ENCODE measurements at places on chromosomes 3 and 15.

- peaks cover 59% of the 10 kb centered on the region for H3K36me3 ChIP-seq
- H3K27me3 ChIP-seq: no peaks in the 10 kb centered on the region
- H3K4me1 ChIP-seq: peaks cover 13% of the 10 kb centered on the region
- DNase-seq: no peak
- H3K4me3 ChIP-seq: no peak overlapping the region
These were observed 12.9 kb downstream of the CSRNP1 start for GRCh38 chr3:39140341-39140971.

- no peaks in the 10 kb centered on the region for H3K27me3 ChIP-seq
- peaks cover 18% of the 10 kb centered on the region for H3K4me1 ChIP-seq
- no peak overlapping the region for H3K4me3 ChIP-seq
- DNase-seq: no peak
- H3K36me3 ChIP-seq: no peaks in the 10 kb centered on the region
These were observed 198.5 kb downstream of the THSD4 start for GRCh38 chr15:71313806-71314205.

DNA sequence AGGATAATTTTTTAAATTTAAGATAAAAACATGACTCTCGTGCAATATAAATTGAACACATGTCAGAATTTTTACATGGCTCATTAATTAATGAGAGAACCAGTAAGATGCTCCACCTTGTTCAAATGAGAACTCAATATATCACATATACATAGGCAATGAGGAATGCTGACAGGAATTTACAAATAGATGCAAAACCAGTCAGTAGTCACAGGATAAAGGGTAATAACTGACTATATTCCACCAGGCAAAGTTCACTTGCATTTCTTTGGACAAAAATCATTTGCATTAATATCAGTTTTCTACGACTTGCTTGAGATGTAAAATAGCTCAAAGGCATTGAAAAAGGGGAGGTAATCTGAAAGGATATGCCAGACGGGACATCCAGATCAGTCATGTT lies 139.4 kb downstream of the STAC start:
- H3K4me3 ChIP-seq: no peak overlapping the region
- H3K27ac ChIP-seq: no peak overlapping the region
- H3K4me1 ChIP-seq: no peaks in the 10 kb centered on the region
- H3K36me3 ChIP-seq: no peaks in the 10 kb centered on the region

- peak overlapping the region; percentile 88 for H3K27ac ChIP-seq
- H3K36me3 ChIP-seq: peaks cover 54% of the 10 kb centered on the region
- H3K4me3 ChIP-seq: no peak overlapping the region
These were observed 51.5 kb downstream of the TGFBR2 start for GRCh38 chr3:30657914-30658313.

GRCh38 chr15:65806397-65806796 lies 14.3 kb upstream of the DENND4A start:
- no peak for DNase-seq
- H3K4me3 ChIP-seq: no peak overlapping the region
- H3K27ac ChIP-seq: no peak overlapping the region
- peaks cover 4% of the 10 kb centered on the region for H3K4me1 ChIP-seq
- H3K36me3 ChIP-seq: no peaks in the 10 kb centered on the region
- no peaks in the 10 kb centered on the region for H3K27me3 ChIP-seq

DNA sequence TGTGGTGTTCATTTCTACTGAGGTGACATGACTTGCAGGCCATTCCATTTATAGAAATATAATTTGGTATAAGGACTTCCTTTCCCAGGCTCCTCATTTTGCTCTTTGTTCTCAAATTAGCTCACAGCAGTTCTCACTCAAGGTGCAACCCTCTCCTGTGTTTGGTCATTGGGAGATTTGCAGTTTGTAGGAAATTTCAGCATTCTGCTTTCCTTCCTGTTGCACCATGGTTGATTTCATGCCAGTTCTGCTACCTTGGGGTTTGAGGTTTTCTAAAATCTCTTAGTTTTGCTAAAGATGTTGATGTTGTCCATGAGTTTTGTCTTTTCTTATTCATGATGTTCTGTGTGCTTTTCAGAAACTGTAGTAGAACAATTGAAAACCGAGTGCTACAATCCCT lies 65.7 kb upstream of the PROK2 start:
- DNase-seq: no peak
- H3K27ac ChIP-seq: no peak overlapping the region
- H3K4me1 ChIP-seq: no peaks in the 10 kb centered on the region

- no peaks in the 10 kb centered on the region for H3K36me3 ChIP-seq
- H3K4me1 ChIP-seq: no peaks in the 10 kb centered on the region
- no peak overlapping the region for H3K27ac ChIP-seq
- no peak for DNase-seq
- H3K27me3 ChIP-seq: peaks cover 5% of the 10 kb centered on the region
- H3K4me3 ChIP-seq: no peak overlapping the region
These were observed 10.3 kb upstream of the GPR160 start for GRCh38 chr3:170027233-170028102.

DNA sequence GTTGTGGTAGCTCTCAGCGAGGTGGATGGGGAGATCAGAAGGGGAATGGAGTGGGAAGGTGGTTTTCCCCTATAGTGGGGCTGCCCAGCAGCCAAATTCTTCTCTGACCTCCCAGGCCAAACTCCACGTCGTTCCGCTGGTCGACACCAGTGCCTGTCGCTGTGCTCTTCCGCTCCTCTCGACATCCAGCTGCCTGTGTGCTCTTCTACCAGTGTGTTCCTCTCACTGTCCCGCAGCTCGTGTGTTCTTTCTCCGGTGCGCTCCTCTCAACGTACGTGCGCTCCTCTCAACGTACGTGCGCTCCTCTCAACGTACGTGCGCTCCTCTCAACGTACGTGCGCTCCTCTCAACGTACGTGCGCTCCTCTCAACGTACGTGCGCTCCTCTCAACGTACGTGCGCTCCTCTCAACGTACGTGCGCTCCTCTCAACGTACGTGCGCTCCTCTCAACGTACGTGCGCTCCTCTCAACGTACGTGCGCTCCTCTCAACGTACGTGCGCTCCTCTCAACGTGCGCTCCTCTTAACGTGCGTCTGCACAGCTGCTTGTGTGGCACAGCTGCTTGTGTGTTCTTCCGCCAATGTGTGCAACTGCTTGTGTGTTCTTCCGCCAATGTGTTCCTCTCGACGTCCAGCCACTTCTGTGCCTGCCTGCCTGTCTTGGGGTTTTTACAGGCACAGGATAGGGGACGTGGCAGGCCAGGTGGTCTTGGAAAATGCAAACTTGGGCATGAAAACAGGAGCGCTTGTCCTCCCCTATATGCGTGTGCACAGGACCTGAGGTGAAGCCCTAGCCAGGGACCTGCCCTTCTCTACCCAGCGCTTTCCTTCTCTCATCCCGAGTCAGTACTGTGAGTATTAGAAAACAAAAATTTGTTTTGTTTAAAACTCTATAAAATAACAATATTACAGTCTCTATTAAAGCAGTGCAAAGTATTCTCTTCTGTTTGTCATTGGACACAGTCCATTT lies 991.1 kb downstream of the GBE1 start:
- no peak overlapping the region for H3K4me3 ChIP-seq
- H3K27ac ChIP-seq: no peak overlapping the region
- H3K4me1 ChIP-seq: no peaks in the 10 kb centered on the region

- DNase-seq: no peak
- no peak overlapping the region for H3K27ac ChIP-seq
- no peaks in the 10 kb centered on the region for H3K36me3 ChIP-seq
These were observed 115.4 kb upstream of the GBE1 start for GRCh38 chr3:81876826-81877225.

DNA sequence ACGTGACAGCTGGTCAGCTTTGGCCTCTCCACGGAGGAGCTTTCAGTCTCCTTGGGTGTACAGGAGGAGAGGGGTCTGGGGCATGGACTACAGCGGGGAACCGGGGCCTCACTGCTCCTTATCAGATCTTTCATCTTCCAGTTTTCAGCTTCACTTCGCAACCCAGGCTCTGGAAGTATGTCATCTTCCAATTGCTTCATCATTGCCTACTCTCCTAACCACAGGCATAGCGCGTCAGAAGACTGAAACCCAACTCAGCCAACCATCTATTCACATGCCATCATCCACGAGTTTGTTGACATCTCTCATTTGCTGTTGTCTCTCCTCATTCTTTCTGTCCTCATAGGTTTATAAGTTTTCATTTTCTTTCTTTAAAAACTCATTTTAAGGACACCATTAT lies 119.5 kb downstream of the MYLK start:
- no peaks in the 10 kb centered on the region for H3K27me3 ChIP-seq
- H3K27ac ChIP-seq: peak overlapping the region; percentile 13
- H3K4me3 ChIP-seq: no peak overlapping the region
- peaks cover 23% of the 10 kb centered on the region for H3K36me3 ChIP-seq
- peaks cover 37% of the 10 kb centered on the region for H3K4me1 ChIP-seq
- no peak for DNase-seq

GRCh38 chr3:24272875-24273274 lies 221.8 kb downstream of the THRB start:
- no peaks in the 10 kb centered on the region for H3K36me3 ChIP-seq
- no peak overlapping the region for H3K27ac ChIP-seq
- no peak overlapping the region for H3K4me3 ChIP-seq
- no peaks in the 10 kb centered on the region for H3K4me1 ChIP-seq
- no peak for DNase-seq

DNA sequence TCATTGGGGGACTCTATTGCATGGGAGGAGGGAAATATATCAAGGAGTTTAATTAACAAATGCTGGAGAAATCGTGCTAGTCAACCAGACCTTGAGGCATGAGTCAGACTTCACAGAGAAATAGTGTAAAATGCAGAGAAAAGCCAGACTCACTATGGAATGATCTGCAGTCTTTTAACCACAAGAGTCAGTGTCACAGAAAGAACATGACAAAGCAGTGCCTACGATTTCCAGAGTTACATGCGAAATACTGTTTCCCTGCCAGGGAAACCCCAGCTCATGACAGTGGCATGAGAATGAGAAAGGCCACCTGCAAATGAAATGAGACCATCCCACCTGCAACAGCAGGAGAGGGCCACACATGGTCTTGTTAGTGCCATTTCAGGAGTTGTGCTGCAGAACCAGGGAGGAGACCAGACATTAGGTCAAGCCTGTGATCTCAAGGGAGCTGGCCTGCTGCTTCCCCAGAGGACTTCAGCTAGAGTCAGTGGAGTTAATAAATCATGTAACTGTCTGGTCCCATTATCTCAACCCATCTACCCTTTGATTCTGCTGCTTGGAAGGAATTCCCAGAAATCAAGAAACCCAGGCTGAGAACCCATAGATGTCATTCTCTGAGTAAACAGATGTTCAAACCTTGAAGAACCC lies 79.0 kb downstream of the ERC2 start:
- no peak overlapping the region for H3K27ac ChIP-seq
- no peaks in the 10 kb centered on the region for H3K36me3 ChIP-seq
- H3K27me3 ChIP-seq: no peaks in the 10 kb centered on the region
- H3K4me3 ChIP-seq: no peak overlapping the region
